ENCODE measurements at places on chromosomes 3 and 15. TPM values are rescaled to one million over a fixed set of nuclear protein-coding genes. Genes with fewer than 3 reads are reported as not detected.

Gene RBPMS2
- 0.61 TPM for total RNA-seq

Gene CFAP91
- total RNA-seq: 0.36 TPM

Gene SPINK8
- total RNA-seq: not detected

Gene IMPG2
- total RNA-seq: 0.13 TPM

Gene FSIP1
- 23.9 TPM for total RNA-seq

Gene ATG7
- total RNA-seq: 29.2 TPM

Gene RTP4
- 0.39 TPM for total RNA-seq

Gene SAMMSON
- total RNA-seq: not detected

Gene RAD51
- total RNA-seq: 0.60 TPM

Gene JMJD7
- 1.7 TPM for total RNA-seq

Gene SEC62
- 22.6 TPM for total RNA-seq

Gene CPA3
- total RNA-seq: 1.8 TPM

Gene MYO5C
- 4.3 TPM for total RNA-seq

Gene CHRNA3
- total RNA-seq: not detected

Gene FEZF2
- not detected for total RNA-seq

Gene EIF4A2
- 549 TPM for total RNA-seq

Gene OCA2
- 0.16 TPM for total RNA-seq

Gene PLSCR4
- 16.8 TPM for total RNA-seq

Gene MYRIP
- 1.4 TPM for total RNA-seq

Gene ROBO1
- 10.4 TPM for total RNA-seq

Gene FOXL2NB
- total RNA-seq: not detected

Gene C15orf62
- not detected for total RNA-seq

Gene GJD2
- not detected for total RNA-seq

Gene CHRM5
- total RNA-seq: not detected

Gene CHAC1
- total RNA-seq: 93.4 TPM

Gene TEX55
- not detected for total RNA-seq

Gene AMOTL2
- 18.7 TPM for total RNA-seq

Gene TCF12
- 62.2 TPM for total RNA-seq

Gene CPLX3
- not detected for total RNA-seq

All from gastrocnemius medialis (tissue), 4 donors.